ENCODE measurements at places on chromosomes 3 and 15.

DNA sequence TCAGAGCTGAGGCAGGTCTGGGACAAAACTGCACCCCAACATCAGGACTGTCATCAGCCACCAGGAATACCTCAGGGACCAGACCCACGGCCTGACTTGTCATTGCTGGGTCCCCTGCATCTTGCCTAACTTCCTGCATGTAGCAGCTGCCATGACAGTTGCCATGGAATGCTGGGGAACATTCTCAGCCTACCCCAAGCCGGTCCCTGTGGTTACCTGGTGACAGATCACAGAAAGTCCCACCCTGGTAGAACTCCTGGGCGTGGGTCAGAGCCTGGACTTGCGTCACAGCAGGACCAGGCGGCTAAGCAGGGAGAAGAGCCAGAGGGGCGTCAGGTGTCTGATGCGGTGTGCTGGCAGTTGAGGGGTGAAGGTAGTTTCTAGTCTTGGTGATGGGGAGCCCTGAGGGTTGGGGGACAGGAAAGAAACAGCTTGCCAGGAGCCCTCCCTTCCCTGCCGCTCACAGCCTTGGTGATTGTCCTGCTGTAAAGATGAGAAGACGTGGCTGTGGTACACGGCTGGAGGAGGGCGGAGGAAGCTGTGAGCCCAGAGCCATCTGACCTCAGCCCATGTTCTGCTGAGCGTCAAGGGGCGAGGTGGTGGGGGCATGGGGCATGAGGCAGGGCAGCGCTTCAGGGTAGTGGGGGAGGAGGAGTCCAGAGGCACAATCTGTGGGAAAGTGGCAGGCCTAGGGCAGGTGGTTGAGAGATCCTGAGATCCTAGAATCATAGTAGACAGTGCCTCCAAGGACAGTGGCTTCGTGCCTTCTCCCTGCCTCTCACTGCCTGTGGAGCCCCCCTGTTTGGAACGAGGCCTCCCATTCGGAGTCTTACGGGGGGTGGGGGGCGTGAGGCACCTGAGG lies 5.4 kb downstream of the H1-8 start:
- DNase-seq: no peak

DNA sequence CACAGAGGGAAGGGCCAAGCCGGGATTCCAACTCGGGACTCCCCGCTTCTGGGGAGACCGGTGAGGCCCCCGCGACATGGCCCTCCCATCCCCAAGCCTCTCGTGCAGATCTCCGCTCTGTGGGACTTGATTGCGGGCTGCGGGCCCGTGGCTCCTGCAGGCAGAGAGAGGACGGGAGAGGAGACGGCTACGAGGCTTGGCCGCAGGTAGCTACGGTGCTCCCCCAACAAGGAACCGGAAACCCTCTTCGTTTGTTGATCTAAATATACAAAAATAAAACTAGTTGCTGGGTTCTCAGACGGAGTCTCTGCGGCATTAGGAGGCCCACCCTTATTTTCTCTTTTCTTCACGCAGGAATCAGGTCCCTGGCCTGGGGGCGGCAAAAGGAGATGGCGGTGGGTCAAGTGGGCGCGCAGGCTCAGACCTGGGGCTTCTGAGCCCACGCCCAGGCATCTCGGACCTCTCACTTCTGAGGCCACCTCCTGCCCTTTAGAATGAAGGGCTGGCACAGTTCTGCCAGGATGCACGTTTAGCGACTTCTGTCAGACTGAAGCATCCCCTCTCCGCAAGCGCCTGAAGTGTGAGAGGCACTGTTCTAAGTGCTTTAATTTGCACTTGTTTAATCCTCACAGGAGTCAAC lies 10.9 kb downstream of the GNB5 start:
- peak; percentile 49 for DNase-seq

DNA sequence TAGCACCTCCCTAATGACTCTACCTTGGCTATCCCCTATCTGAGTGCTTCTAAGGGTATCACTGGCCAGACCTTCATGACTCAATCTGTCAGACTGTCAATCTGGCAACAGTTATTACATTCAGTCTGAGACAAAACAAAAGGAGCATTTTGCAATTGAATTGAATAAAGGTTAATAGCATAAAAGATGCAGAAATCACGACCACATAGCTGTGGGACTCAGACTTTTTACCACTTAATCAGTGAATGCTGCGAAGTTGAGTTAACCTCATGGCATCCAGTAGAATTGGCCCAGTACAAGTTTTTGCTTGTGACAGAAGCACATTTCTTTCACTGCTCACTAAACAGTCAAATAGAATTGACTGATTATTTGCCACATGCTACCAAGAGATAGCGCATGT lies 480.7 kb upstream of the DPPA4 start:
- DNase-seq: no peak

DNA sequence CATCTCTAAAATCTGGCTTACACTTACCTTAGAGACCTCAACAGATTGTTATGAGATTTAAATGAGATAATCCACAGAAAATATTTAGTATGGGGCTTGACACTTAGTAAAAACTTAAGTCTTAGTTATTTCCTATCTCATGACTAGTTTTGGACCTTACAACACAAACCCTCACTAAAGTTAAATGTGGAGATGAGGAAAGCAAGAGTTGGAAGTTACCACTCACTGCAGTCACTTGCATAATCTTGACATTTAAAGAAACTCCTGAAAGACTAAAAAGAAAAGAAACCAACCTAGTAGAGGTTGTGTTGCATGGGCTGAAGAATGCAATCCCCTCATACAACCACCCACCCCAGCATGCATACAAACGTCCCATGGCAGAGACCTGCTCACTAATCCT lies 40.1 kb downstream of the ITGB5 start:
- DNase-seq: no peak

GRCh38 chr3:117286488-117286887 lies 576.9 kb downstream of the TUSC7 start:
- no peak for DNase-seq

DNA sequence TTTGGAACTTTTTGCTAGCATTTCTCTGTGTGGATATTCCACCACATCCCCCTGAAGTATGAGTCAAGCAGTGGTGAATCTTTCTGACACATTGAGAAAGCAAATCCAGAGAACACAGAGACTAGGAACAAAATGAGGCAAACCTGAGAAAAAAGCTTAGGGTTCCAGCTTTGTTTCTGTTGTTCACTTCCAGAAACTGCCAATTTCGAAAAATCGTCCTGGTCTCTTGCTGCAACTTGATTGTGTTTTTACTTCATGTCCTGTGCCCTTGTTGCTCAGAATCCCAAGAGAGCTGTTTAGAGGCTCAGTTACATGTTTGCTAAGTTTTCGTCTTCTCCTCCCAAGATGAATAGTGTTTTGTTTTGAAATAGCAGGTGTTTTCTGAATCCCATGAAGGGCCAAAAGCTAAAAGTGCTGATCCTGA lies 13.7 kb downstream of the MAP2K1 start:
- no peak for DNase-seq

DNA sequence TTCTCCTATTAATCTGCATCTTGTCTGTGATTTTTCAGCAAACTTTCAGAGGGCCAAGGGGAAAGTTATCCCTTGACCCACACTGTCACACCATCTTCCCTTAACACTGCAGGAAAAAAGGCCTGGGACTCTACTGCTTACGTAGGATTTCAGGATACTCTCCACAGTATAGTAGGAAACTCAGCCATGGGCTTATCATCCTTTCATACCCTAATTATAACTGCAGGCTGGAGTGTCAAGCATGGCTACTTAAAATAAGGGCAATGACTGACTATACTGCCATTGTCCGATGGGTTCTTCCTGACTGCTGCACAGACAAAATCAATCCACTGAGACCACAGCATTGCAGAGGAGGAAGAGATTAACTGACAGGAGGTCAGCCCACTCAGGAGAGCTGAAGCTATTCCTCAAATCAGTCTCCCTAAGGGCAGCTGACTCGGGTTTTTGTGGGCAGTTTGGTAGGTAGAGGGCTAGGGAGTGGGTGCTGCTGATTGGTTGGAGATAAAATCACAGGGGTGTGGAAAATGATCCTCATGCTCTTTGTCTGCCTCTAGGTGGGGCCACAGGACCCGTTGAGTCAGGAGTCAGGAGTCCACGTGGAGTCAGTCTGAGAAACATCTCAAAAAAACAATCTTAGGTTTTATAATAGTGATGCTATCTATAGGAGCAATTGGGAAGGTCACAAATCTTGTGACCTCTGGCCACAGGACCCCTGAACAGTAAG lies 118.2 kb upstream of the STRIT1 start:
- no peak for DNase-seq

- DNase-seq: peak; percentile 50
Observed at GRCh38 chr3:47163169-47164006, 525 bp downstream of the SETD2 start.

- DNase-seq: no peak
Observed at GRCh38 chr15:81111510-81112470, 22.3 kb upstream of the CFAP161 start.

- DNase-seq: no peak
Observed at GRCh38 chr3:188554404-188554803, 400.4 kb downstream of the LPP start.

- no peak for DNase-seq
Observed at GRCh38 chr3:129556358-129556695, 13.4 kb downstream of the H1-8 start.

GRCh38 chr3:186185194-186185787 lies 76.4 kb upstream of the ETV5 start:
- DNase-seq: no peak

- peak; percentile 71 for DNase-seq
Observed at GRCh38 chr15:74489518-74490338, 28.8 kb upstream of the UBL7 start.

- DNase-seq: no peak
Observed at GRCh38 chr3:58899159-58899952, 150.5 kb downstream of the CFAP20DC start.

GRCh38 chr15:43244092-43244491 lies 22.6 kb downstream of the TGM5 start:
- DNase-seq: no peak

- DNase-seq: no peak
Observed at GRCh38 chr3:83039422-83039821, 1278.0 kb upstream of the GBE1 start.

- no peak for DNase-seq
Observed at GRCh38 chr3:186510374-186511079, 33.7 kb downstream of the CRYGS start.

GRCh38 chr3:15693355-15693754 lies 91.8 kb downstream of the BTD start:
- peak; percentile 36 for DNase-seq

DNA sequence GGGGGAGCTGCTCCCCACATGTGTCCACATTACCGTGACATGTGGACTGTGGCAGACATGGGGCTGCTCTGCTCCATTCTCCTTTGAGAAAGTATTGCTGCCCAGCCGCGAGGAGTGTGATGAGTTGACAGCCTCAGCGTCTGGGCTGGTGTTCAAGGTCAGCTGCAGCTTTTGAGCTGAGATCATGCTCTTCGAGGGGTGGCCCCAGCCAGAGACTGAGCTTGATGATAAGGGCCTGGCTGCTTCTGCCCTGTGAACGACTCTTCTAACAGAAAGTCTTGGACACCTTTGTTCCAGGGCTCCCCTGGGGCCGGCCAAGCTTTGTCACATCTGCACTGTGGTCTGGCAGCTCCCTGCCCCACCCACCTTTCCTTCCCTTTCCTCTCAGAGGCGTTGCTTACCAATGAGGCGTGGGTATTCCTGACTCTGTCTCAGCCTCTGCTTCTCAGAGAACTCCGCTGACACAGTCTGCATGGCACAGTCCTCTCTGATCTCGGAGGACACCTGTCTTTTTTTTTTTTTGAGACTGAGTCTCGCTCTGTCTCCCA lies 86.6 kb downstream of the CHRD start:
- no peak for DNase-seq

- DNase-seq: peak; percentile 44
Observed at GRCh38 chr3:194871143-194871863, 185.6 kb downstream of the FAM43A start.

DNA sequence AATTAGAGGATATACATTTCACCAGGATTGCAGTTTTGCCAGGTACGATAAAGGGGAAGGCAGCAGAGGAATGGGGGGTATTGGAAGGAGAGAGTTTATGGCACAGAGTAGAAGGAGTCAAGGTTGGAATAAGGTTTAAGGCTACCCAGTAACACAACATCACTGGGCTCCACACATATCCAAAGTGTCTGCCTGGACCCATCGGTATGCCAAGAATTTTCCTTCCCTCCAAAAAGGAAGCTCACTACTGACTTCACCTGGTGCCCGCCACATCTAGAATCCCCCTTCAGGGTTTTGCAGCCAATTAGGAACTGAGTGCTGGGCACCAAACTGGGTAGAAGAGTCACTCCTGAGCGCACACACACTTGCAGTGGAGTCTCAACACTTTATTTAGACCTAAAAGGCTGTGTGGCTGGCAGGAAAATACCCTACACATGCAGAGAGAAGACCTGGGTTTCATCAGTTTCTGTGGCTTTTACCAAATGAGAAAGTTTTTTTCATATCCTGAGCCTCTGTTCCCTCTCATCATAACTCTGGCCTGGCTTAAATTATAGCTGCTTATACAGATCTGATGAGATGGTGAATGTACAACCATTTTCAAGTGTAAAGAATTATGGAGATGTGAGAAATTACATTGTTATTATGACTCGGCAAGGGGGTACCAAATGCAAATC lies 190.8 kb upstream of the LPP start:
- DNase-seq: no peak

DNA sequence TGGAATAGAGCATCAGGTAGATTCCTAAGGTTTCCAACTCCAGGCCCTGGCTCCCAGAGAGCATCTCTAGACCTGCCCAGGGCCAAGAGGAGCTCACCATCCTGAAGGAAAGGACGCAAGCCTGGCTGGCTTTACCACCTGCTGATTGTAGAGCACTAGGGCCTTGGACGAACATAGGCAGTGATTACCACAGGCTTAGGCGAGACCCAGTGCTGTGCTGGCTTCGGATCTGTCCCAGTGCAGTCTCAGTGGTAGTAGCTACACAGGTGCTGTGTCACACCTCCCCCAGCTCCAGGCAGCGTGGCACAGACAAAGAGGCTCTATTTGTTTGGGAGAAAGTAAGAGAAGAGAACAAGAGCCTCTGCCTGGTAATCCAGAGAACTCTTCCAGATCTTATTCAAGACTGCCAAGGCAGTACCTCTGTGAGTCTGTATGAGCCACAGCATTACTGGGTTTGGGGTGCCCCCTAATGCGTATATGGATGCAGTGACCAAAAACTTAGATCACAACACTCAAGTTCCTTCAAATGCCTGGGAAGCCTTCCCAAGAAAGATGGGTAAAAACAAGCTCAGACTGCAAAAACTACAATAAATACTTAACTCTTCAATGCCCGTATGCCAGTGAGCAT lies 25.4 kb downstream of the ISG20 start:
- no peak for DNase-seq

Data from brain (organoid and tissue), 16 donors.